ENCODE measurements at places on chromosomes 2 and 18.

DNA sequence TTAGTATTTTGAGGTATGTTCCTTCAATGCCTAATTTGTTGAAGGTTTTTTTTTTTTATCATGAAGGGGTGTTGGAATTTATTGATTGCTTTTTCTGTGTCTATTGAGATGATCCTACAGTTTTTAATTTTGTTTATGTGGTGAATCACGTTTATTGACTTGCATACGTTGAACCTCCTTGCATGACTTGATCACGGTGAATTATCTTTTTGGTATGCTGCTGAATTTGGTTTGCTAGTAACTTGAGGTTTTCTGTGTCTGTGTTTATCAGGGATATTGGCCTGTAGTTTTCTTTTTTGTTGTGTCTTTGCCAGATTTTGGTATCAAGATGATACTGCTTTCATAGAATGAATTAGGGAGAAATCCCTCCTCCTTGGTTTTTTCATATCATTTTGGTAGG lies 23.9 kb downstream of the CLIP4 start:
- DNase-seq: peak; percentile 27

- DNase-seq: peak; percentile 79
Measured at GRCh38 chr2:134170294-134170693, 83.6 kb upstream of the MGAT5 start.

GRCh38 chr18:3924455-3924854 lies 474.5 kb downstream of the TGIF1 start:
- DNase-seq: no peak

DNA sequence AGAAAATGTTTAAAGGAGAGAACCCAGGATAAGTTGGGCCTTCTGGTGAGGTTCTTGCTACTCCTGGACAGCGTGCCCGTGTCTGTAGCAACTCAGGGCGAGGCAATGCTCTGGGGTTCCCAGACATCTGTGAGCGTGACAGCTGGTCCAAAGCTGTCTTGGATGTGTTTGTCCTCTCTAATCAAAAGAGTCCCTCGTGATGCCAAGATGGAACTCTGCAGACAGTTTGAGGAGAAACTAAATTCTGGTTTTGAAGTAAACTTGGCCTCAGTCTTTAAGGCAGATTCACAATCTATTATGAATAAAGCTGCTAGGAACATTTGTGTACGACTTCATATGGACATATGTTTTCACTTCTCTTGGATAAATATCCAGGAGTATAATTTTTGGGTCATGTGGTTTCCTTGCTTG lies 47.3 kb downstream of the TMEM17 start:
- DNase-seq: no peak

GRCh38 chr2:127140538-127140937 lies 33.6 kb upstream of the BIN1 start:
- DNase-seq: no peak

DNA sequence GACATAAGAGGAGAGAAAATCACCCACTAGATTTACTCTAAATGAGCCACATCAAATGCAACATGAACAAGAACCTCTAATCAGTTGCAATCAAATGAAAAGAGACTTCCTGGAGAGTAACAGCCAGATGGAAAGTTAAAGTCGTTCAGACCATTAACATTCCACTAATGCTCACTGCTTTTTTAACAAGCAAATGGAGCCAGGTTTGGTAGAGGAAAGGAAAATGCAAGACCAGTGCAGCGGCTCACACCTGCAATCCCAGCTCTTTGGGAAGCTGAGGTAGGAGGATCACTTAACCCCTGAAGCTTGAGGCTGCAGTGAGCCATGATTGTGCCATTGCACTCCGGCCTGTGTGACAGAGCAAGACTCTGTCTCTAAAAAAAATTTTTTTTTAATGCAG lies 48.5 kb downstream of the CACNB4 start:
- DNase-seq: no peak

- DNase-seq: no peak
Measured at GRCh38 chr2:192298664-192299063, 103.9 kb upstream of the TMEFF2 start.

GRCh38 chr18:62834715-62835114 lies 119.4 kb downstream of the PHLPP1 start:
- DNase-seq: no peak

GRCh38 chr2:220043155-220043989 lies 415.9 kb downstream of the SLC4A3 start:
- DNase-seq: no peak

- DNase-seq: no peak
Measured at GRCh38 chr2:196075196-196075595, 6.6 kb upstream of the DNAH7 start.

DNA sequence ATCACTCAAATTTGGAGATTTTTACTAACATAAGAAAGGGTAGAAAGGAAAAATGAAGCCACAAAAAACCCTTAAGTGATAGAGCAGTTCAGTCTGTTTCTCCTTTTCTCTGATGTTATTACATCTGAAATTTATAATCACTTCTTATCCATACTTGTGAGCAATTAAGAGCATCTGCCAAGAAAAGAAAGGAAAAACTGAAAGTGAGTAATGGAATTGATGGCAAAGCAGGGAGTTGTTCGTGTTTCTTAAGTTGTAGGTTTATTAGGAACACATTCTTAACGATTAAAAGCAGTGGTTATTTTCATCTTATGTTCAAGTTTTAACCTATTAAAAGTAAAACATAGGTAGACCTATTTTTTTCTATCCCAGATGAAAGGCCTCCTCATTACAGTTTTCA lies 277.7 kb downstream of the RND3 start:
- no peak for DNase-seq

- no peak for DNase-seq
Measured at GRCh38 chr18:25175558-25176517, 176.1 kb downstream of the ZNF521 start.

GRCh38 chr2:110100480-110100879 lies 15.1 kb downstream of the MALL start:
- DNase-seq: no peak

DNA sequence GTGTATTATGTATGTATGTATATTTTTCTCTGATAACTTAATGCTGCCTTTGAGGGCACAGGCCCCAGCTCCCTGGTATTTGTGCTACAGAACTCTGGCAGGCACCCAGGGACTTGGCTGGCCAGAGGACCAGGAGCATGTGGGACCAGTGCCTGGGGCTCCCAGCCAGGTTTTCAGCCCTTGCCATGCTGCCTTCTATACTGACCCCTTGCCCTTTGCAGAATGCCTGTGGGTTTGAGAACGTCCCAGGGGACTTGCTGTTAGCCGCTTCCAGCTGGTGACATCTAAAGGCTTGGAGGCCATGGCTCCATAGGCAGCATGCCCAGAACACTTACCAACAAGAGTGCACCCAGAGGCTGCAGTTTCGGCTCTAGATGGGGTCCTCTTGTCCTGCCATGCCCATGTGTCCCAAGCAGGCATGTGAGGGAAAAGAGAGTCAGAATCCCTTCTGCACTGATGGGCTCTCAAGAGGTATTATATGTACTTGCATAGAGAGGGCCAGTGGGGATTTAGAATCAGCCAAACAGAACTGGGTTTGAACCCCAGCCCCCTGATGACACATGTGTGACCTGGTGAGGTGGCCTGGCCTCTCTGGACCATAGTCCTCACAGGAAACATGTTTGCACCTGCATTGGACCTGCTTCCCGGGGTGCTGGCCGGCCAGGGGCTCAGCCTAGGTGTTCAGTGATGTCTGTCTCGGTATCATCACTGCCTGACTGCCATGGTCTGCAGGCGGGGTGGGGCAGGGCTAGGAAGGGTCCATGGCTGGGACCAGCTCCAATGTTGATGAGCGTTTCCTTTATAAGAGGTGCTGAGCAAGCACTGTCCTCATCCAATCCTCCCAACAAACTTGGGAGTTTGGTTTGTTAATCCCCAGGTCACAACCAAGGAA lies 119.2 kb upstream of the FHL2 start:
- DNase-seq: peak; percentile 48

GRCh38 chr2:178553047-178553446 lies 72.8 kb downstream of the PLEKHA3 start:
- peak; percentile 41 for DNase-seq

Measured in fibroblast of villous mesenchyme (primary cell).